MCF 10A (cell line): ENCODE measurements at places on chromosomes 7 and 10.

DNA sequence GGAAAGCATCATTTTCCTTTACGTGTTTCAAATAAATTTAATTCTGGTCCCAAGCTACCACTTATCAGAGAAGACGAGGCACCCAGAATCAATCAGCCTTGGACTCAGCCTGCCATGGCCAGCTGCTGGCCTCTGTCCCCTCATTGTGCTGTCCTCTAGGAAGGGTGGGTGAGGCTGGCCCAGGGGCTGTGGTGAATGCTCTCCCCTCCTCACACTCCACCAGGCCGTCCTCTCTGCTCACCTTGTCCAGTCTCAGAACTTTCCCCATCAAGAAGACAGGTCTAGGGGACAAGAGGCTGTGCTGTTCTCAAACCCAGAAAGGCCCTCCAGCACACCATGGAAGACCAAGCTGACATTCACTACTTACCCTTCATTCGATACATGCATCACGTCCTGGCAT, 36.4 kb downstream of the CXCL12 start:
- no peak for DNase-seq

GRCh38 chr10:73905256-73906020, 5.5 kb upstream of the PLAU start:
- DNase-seq = no peak

GRCh38 chr10:109454691-109455090, 468.6 kb downstream of the XPNPEP1 start:
- DNase-seq = no peak

GRCh38 chr10:82464966-82465365, 590.0 kb downstream of the NRG3 start:
- DNase-seq = no peak

- no peak for DNase-seq
Observed at GRCh38 chr10:36739884-36740445, 385.4 kb upstream of the ANKRD30A start.

GRCh38 chr10:42963312-42963711, 113.6 kb upstream of the RET start:
- DNase-seq = no peak

DNA sequence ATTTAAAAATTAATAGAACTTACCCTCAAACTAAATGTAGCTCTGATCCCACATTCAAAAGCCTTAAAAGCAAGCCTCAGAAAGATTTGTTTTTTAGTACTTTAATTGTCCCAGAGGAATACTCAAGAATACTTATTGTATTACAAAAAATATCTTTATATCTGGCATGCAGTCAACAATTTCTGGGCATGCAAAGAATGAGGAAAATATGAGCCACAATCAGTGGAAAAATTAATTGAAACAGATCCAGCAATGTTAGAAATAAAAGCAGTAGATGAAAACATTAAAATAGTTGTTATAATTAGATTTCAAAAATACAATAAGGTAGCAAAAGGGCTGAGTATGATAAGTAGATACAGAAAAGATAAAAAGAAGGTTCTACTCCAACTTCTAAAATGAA, 154.7 kb downstream of the PON1 start:
- DNase-seq = no peak

DNA sequence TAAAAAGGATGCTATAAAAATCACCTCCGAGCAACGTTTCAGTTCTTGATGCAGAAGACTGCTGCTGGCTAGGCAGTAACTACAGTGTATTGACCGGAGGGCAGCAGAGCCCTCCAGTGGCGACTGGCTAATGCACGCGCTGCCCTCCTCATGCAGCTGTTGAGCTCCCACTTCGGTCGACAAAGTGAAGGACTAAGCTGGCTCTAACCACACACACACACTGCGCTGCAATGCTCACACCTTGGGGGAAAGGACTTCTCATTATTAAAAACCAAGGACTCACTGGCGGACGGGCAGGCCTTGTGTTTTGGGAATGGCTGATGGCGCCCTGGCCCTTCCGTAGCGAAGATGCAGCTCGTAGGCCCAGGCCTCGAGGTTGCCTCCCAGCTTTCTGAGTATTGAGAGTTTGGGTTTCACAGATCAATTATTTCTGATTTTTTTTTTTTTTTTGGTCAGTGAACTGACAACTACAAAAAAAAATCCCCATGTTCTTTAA, 120.9 kb upstream of the DIP2C start:
- DNase-seq = no peak

DNA sequence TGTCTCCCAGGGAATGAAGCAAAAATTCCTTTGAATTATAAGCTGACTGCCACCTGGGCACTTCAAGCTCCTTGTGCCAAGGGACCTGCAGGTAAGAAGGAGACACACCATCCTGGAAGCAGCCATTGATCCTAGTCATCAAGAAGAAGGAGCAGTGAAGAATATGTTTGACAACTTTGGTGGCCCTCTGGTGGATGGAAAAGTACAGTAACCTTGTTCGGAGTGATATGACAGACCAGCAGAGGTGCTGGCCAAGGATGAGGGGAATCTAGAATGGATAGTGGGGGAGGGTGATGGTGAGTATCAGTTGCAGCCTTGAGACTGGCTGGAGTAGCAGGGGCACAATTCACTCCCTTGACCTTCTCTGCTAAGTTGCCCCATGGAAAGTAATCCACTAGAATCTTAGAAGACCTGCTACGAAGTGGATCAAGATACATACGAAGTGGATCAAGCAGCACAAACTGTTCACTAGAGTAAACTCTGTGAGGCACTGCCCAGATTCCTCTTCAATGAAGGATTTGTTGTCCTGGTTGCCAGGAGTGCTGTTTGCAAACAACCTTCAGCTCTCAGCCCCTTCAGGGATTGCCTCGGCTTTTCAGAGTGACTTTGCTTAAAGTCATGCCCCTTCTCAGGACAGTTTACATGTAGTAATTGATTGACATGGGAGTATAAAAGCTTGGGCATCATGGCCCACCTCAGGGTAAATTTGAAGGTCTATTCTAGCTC, 44.8 kb upstream of the ORC5 start:
- peak; percentile 21 for DNase-seq

DNA sequence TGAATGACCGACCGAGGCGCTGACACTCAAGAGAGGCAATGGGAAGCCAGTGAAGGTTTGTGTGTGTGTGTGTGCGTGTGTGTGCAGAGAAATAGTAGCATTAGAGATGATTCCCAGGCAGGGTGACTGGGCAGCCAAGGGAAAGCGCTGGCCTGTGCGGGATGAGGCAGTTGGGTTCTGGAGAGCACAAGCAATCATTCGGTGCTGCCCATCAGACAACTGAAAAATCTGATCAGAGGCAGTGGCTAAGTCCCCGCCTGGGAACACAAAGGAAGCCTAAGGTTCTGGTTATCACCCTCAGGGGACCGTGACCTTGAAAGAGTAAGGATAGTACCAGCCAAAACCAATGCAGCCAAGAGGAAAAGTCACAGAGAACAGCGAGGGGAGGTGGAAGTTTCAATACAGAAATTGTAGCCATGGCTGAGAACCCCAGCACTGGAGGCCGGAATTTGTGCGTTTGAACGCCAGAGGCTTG, 868 bp upstream of the PDCD4 start:
- DNase-seq = no peak

DNA sequence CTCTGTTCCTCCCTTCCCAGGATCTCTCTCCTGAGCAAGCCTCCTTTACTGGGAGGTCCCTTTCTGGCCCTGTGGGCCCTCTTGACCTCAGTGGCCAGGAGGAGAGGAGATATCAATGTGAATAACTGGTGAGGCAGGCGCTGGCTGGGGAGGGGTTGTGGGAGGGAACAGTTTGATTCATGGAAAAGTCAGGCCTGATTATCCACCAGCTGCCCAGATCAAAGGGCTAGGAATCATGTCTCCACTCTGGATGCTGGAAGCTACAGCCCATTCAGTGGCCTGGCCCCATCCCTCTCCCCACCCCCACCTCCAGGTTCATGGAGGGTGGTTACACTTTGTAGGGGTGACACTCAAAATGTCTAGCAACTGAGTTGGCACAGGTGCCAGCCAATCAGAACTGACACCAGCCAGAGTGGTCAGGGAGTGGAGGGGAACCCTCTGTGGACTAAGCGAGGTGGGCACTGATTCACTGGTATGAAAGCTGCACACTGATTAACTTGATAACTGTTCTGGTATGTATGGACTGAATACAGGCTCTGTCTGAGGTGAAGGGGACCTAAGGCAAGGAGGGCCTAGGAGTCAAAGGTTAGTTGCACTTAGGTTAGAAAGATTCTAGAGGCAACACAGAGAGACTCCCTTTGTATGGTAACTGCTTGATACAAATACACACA, 4.8 kb downstream of the PRRT4 start:
- DNase-seq = no peak

- DNase-seq = no peak
Observed at GRCh38 chr7:137762334-137762733, 84.4 kb downstream of the DGKI start.

GRCh38 chr10:65197935-65198334, 1676.7 kb downstream of the REEP3 start:
- DNase-seq = no peak

DNA sequence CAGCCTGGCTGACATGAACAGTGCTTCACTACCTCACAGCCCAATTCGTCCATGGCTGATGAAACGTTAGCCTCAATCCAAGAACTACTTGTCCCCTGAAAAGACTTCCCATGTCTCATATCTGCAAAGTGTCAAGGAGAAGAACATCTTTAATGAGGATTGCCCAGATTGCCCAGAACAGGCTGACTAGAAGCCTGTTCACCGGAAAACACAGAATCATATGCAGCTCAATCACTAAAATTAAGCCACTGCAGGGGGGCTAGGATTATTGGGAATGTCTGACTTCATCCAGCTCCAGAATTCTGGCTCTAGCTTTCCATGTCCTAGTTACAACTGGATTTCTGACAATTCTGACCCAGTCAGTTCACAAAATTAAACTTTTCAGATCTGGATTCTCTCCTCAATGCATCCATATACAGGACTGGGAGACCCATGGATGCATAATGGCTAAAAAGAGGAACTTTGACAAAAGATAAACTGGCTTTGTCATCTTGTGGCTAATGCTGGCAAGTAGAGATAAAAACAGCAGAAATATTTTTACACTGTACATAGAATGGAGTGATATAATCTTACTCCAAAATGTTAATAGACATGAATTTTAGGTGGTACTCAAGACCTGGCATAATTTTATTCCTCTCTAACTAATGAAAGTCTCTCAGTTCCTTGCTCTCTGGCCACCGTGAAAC, 467.0 kb upstream of the POT1 start:
- no peak for DNase-seq

DNA sequence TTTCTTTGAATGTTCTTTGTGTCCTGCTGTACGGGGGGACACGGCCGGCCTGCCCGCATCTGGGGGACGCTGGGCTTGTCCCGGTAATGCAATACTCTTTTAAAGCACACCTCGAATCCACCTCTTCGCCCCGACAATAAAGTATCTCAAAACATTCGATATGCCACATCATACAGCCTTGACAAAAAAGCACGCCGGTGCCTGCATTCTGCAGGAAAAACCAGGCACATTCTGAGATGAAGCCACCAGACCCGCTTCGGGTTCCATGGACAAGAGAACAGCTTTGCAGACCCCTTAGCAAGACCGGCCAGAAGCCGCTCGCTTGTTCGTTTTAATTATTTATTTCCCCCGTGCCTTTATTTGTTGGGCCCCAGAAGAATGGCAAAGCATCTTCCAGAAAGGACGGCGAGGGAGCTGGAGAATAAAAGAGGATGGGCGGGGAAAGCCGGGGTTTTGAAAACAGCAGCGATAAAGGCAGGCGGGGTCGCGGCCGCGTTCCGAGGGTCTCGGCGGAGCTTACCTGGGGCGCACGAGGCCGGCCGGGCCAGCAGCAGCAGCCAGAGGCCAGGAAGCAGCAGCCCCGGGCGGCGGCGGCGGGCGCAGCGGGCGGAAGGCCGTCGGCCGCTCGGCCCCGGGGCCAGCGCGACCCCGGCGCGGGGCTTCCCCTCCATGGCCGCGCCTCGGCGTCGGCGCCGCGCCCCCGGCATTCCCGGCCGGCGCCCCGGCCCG, 462 bp downstream of the KIAA1549 start:
- peak; percentile 18 for DNase-seq

GRCh38 chr10:97384641-97385040, 16.5 kb downstream of the RRP12 start:
- DNase-seq = no peak

- DNase-seq = no peak
Observed at GRCh38 chr7:7516662-7517061, 19.0 kb downstream of the COL28A1 start.
